Suprapubic skin (tissue), 4 donors: ENCODE measurements at places on chromosomes 7 and 10.

DNA sequence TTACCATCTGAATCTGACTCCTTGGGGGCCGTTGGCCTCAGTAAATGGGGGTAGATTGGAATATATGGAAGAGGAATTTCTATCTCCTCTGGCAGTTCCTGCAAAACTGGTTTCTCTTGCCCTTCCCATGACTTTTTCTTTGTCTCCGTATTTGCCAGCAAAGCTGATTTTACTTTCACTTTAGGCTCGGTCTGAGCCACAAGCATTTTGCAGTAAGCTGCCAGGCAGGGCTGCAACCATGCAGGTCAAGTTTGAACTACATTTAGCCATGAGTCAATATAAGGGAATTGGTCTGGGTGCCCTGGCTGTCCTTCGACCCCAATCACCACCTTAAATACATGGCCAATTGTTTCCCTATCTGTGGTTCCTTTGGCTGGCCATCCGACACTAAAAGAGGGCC lies 104.3 kb downstream of the TRIM24 start:
- no peak for DNase-seq

DNA sequence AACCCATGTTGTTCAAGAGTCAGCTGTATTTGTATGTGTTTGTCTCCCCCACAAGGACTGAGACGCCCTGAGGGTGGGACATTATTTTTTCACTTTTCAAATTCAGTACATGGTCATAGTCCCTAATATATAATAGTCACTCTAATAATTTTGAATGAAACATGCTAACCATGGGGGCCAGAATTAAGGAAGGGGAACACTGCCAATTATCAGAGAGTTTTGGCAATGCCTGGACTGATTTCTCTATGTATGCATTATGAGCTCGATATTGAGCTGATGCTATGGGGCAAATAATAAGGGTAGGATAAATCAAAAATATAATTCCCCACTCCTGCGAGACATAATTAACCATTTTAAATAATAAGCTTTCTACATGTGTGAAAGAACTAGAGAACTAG lies 87.4 kb downstream of the CPED1 start:
- DNase-seq: no peak

GRCh38 chr7:100396421-100396982 lies 23.2 kb downstream of the PILRA start:
- DNase-seq: no peak

- DNase-seq: no peak
Observed at GRCh38 chr7:106304568-106304967, 19.8 kb upstream of the NAMPT start.

DNA sequence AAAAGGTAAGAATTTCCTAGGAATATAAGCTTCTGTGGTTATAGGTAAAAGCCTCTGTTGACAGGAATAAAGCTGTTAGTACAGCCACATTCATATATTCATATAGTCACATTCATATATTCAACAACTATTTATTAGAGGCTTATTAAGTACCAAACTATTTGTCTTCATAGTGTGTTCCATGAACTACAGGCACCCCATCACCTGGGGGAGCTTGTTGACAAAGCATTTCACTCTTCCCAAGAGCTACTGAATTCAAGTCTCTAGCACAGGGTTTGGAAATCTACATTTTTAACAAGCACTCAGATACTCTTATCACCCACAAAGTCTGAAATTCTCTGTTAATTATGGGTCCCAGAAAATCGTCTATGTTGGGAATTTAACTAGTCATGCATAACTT lies 110.6 kb downstream of the RNLS start:
- no peak for DNase-seq

DNA sequence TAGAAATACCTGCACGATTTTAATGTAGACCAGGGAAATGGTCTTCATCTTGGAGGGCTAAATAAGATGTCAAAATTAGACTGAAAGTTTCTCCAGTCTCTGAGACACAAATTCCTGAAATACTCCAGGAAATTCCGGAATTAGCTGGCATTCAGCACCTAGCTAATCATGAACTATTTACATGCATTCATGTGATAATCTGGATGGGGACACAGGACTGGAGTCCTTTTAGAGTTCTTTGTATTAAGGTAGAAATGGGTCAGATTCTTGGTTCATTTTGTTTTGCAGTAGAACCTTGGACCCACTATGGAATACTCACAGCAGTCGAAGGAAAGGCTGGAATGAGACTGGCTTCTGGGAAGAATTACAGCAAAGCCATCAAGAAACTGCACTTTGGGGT lies 65.3 kb upstream of the MDFIC start:
- DNase-seq: no peak

DNA sequence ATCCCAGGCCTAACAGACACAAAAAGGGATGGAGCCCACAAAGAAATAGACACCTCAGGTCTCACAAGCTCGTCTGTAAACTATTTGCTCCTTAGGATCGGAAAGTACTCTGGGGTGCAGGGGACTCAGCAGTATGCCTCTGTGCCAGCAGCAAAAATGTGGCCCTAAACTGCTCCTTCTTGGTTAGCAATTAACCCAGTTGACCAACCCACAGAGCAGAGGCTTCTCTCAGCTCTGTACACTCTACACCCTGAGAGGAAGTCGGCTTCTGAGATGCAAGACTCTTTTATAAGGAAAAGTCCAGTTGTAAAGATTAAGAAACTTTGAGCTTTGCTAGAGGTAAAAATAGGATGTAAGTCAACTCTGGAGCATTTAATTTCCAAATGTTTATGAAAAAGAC lies 156.3 kb upstream of the PRSS58 start:
- no peak for DNase-seq

DNA sequence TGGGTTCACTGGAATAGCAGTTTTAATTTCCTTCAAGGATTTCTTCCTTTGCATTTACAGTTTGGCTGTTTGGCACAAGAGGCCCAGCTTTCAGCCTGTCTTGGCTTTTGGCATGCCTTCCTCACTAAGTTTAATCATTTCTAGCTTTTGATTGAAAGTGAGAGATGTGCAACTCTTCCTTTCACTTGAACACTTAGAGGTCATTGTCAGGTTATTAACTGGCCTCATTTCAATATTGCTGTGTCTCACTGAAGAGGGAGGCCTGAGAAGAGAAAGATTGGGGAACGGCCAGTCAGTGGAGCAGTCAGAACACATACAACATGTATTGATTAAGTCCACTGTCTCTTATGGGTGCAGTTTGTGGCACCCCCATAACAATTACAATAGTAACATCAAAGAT lies 33.9 kb downstream of the PTTG1IP2 start:
- no peak for DNase-seq

DNA sequence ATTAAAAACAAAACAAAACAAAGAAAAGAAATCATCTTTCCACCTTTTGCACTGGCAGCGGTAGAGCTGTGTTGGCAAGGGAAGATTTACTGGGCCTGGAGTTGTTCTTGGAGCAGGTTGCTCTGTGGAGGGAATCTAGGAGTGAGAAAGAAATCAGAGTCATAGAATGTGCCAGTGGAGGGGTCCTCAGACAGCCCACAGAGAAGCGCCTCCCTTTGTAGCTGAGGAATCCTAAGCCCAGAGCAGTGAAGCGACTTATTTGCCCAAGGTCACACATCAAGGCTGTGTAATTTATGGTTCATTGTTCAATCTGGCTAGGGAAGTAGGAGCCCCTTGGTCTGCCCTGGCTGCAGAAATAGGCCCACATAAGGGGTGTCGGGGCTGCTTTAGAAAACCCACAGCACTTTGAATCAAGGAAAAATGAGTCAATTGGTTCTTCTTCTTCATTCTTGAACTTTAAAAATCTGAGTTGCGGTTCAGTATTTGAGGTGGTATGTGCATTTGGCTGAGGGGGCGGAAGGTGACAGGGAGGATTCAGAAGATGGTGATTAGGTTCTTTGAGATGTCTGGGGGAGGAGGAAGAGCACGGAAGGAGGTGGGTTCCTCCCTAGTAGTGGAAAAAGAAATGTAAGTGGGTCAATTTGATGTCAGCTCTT lies 253.7 kb downstream of the PTEN start:
- DNase-seq: no peak

GRCh38 chr7:42628054-42628453 lies 283.8 kb downstream of the C7orf25 start:
- DNase-seq: no peak

DNA sequence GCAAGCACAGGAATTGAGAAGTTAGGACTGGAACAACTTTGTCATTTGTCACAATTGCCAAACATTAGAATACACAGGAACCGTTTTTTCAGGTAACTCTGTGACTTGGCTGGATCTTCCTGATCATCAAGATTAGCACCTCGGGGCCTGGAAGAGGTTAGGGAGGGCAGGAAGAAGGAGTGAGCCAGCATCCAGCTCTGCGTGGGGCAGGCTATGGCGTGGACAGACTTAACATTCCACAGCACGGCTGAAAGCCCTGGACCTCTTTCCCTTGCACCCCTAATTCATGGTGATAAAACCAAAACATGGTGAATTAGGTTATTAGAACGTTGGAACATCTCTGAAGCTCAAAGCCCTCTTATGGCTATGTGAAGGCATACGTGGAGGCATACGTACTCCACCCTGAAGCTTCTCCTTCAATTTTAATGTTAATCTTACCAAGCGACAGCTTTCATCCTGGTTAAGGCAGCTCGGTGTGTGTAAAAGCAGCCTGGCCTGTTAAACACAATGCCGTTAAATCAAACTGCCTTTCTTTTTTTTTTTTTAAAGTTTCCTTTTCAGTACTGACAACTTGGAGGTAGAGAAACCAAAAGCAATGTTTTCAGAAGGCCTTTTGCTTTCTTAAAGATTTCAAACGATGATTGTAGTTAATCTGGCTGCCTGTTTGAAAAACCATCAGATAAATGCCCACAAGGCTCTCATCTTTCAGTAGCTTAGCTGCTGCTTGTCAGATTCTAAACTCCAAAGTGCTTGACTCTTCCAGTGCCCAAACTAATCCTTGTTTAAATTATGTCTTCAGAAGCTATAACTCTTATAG lies 4.5 kb downstream of the GRK5 start:
- DNase-seq: no peak

GRCh38 chr10:72257051-72257892 lies 16.5 kb upstream of the DDIT4 start:
- no peak for DNase-seq

DNA sequence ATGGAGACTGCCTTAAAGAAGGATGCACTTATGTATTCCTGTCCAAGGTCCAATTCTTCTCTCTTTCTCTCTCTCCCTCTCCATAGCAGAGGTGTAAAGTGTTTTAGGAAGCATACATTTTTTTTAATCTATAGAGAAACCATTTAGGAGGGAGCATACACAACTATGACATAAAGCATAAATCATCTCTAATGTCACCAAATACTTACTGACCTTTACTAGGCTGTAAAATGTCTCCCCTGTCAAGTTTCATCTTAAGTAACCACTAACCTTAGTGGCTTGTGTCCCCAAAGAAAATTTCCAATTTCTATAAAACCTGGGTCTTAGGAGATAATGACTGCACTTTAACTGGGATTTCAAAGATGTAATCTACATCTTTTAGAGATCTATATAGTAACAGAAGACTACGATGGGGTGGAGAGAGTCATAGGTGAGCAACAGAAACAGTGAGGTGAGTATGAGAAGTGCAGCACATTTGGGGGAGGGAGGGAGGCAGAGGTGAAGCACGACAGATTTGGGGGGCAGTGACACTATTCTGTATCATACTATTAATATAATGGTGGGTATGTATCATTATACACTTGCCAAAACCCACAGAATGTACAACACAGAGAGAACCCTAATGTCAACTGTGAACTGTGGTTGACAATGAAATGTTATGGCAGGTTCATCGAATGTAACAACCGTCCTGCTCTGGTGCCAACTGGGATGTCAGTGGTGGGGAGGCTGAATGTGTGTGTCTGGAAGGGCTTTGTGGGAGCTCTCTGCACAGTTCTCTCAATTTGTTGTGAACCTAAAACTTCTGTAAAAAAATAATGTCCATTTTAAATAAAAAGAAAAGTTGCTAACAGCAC lies 79.5 kb downstream of the PIP4K2A start:
- DNase-seq: no peak

DNA sequence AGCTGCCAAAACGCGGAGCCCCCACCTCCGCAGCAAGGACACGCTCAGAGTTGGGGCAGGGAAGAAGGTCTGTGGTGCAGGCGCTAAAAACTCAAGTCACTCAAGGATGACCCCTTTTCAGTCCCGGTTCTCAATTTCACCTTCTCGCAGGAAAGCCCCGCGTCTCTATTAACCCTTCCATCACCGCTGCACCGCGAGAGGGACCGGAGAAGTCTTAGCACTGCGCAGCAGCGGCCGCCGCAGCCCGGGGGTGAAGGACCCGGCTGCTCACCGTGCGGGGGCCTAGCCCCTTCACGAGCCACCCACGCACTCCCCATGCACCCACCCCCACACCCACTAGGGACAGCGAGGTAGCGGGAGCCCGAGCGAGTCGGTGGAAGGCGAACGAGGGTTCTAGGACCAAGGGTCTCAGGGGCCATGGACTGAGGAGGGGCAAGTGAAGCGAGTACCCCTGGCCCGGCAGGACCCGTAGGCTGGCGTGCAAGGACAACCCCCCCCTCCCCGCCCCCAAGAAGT lies 162.9 kb downstream of the SH3PXD2A start:
- no peak for DNase-seq

DNA sequence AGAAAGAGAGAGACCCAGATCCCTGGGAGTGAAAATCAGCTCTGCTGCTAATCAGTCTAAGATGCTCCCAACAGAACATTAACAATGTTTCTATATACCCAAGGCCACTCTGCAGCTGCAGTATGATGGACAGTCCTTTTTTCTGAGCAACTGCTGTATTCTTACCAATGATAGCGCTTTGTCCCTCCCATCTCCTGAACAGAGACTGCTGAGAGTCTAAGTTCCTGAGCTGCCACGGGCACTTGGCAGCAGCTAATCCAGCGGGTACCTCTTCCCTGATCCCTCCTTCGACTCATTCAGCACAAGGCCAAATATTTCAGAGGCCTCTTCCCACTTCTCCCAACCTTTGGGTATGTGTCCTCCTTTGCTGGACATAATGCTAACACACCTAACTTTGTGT lies 7.7 kb downstream of the CPVL start:
- DNase-seq: no peak

DNA sequence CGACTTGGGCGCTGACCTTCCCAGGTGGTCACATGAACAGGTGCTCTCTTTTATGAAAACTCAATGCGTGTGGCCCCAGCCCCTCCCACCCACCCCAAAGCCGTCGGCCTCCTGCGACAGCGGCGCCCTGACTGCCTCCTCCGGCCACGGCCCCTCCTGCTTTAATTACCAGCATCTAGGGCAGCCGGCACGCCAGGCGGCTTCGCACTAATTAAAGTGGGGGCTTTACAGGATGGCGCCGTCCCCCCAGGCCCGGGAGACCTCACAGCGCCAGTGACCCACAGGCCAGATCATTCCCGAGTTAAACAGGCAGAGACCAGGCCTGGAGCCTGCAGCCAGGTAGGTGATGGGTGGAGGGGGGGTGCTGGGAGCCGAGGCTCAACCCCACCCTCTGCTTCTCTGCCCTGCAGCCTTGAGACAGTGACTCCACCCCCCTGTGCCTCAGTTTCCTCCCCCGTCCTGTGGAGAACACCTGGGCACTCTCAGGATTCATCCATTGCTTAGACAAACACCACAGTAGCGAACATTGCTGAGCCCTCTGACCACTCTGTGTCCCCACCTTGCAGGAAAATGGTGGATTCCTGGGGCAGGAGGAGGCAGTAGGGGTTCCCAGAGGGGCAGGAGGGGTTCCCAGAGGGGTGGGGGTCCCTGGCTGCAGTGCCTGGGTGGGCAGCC lies 100.8 kb downstream of the MICALL2 start:
- DNase-seq: peak; percentile 76

GRCh38 chr7:135761751-135762488 lies 13.3 kb upstream of the FAM180A start:
- no peak for DNase-seq

- no peak for DNase-seq
Observed at GRCh38 chr7:1981878-1982230, 250.9 kb downstream of the MAD1L1 start.
